Endodermal cell (in vitro differentiated cells): ENCODE measurements at places on chromosomes 2 and 18. TPM values are rescaled to one million over a fixed set of nuclear protein-coding genes. Genes with fewer than 3 reads are reported as not detected.

DSG4 gene
- total RNA-seq, result not detected in 3 replicates

GREB1 gene
- total RNA-seq, result 82.7 and 106 TPM in 2 replicates

COLEC12 gene
- 88.8 to 130 TPM (median 123 TPM) in 3 replicates for total RNA-seq

INPP5D gene
- total RNA-seq, result 1.8 and 3.0 TPM in 2 replicates

PLEKHA3 gene
- 22.3 and 22.8 TPM in 2 replicates for total RNA-seq

PELI1 gene
- 183 to 225 TPM (median 184 TPM) in 3 replicates for total RNA-seq

TTC27 gene
- 13.1 to 17.9 TPM (median 16.4 TPM) in 3 replicates for total RNA-seq

DNA sequence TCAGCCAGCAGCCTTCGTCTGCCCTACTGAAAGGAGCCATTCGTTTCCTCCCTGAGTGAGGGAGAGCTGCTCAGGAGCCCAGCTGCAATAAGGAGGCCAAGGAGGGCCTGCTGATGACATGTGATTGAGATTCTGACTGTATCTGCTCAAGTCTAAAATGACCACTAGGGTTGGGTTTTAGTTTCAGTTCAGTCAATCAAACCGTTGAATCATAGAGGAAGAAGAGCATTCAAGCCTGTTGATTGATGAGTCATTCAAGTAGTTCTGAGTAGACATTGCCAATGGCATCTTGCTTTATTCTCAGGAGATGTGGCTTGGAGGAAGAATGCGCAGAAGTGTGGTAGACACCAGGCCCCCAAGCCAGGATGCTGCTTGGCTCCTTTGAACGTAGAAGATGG is 19.9 kb upstream of the BCL2L11 start:
- no peak for DNase-seq
- no peaks in the 10 kb centered on the region for H3K36me3 ChIP-seq
- no peak overlapping the region for H3K27ac ChIP-seq
- no peak overlapping the region for H3K4me3 ChIP-seq
- no peaks in the 10 kb centered on the region for H3K4me1 ChIP-seq
- H3K27me3 ChIP-seq, result no peaks in the 10 kb centered on the region

DNA sequence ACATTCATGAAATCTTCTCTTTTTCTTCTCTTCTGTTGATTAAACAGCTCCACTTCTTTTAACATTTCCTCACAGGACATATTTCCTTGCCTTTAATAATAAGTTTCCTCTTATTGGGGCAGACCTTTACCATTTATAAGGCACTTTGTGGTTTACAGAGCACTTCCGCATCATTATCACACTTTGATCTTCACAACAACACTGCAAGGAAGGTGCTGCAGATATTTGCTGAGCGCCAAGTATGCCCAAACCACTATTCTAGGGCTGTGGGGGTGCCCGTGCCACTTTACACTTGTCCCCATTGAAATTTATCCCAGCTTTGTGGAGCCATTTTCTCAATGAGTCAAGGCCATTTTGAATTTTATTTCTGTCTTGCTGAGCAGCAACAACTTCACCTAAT is 246.6 kb downstream of the SS18 start:
- H3K4me3 ChIP-seq, result no peak overlapping the region
- H3K36me3 ChIP-seq, result no peaks in the 10 kb centered on the region
- no peaks in the 10 kb centered on the region for H3K27me3 ChIP-seq
- no peaks in the 10 kb centered on the region for H3K4me1 ChIP-seq

DNA sequence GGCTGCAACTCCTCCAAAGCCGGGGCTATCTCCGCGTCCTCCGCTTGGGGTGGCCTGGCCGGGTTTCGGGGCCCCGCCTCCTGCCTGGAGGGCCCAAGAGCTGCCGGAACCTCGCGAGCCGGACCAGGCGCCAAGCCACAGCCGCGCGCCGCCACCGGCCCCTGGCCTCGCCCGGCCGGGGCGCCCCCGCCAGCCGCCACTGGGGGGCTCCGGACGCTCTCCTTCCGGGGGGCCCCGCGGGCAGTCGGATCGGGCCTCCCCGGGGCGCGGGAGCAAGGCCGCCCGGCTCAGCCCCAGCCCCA is 17.4 kb upstream of the HAAO start:
- peak; percentile 91 for DNase-seq
- no peaks in the 10 kb centered on the region for H3K36me3 ChIP-seq
- peak overlapping the region; percentile 90 for H3K27ac ChIP-seq
- H3K27me3 ChIP-seq, result peaks cover 6% of the 10 kb centered on the region

DNA sequence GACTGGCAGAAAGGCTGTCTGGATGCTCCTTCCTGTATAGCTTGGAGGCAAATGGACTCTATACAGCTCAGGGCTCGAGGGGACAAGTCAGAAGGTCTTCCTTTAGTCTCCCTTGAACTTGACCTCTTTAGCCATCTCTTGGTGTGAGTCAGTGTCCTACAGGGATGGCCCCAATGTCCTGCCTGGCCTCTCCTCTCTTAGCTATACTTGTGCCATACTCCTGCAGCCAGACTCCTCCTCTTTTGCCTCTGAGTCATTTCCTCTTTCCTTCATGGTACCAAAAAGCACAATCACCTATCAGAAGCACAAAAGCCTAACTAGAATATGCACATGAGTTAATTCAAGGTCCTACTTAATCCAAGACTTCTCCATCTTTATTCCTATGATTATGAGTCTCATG is 112.7 kb downstream of the XRCC5 start:
- H3K4me1 ChIP-seq, result peaks cover 5% of the 10 kb centered on the region
- DNase-seq, result no peak
- H3K27ac ChIP-seq, result no peak overlapping the region
- no peaks in the 10 kb centered on the region for H3K27me3 ChIP-seq

DNA sequence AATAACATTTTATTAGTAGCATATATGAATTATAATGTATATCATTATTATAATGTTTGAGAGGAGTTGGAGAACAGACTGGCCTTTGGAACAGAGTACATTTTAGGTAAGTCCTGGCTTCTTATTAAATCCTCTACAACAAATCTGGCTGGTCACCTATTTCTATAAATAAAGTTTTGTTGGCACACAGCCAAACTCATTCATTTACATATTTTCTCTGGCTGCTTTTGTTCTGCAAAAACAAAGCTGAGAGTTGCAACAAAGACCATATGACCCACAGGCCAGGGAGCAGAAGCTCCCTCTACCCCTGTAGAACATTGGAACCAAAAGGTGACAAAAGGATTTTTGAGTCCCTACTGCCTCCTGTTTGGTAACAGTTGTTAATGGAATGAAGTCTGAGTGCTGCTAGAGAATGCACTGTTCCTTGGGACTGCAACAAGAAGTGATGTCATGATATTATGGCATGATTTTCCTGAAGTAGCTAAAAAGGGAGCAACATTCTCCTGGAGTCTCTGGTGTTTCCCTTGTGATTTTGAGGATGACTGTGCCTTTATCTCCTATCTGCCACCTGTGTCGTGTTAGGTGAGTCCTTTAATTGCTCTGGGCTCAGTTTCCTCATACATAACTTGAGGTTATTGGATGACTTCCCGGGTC is 22.0 kb upstream of the SP9 start:
- DNase-seq, result no peak
- H3K4me3 ChIP-seq, result no peak overlapping the region
- H3K27ac ChIP-seq, result no peak overlapping the region
- no peaks in the 10 kb centered on the region for H3K27me3 ChIP-seq
- H3K4me1 ChIP-seq, result no peaks in the 10 kb centered on the region
- H3K36me3 ChIP-seq, result no peaks in the 10 kb centered on the region

- peak overlapping the region; percentile 42 for H3K27ac ChIP-seq
- peaks cover 17% of the 10 kb centered on the region for H3K4me1 ChIP-seq
- peaks cover 14% of the 10 kb centered on the region for H3K36me3 ChIP-seq
- no peaks in the 10 kb centered on the region for H3K27me3 ChIP-seq
- H3K4me3 ChIP-seq, result peak overlapping the region; percentile 92
These were observed 586 bp downstream of the STK16 start for GRCh38 chr2:219245899-219246230.

- H3K27ac ChIP-seq, result no peak overlapping the region
- DNase-seq, result no peak
- H3K27me3 ChIP-seq, result no peaks in the 10 kb centered on the region
- peaks cover 20% of the 10 kb centered on the region for H3K4me1 ChIP-seq
These were observed 78.3 kb downstream of the MBP start for GRCh38 chr18:77054288-77054605.

- H3K4me1 ChIP-seq, result peaks cover 4% of the 10 kb centered on the region
- H3K27me3 ChIP-seq, result no peaks in the 10 kb centered on the region
- no peak overlapping the region for H3K4me3 ChIP-seq
- no peak for DNase-seq
These were observed 30.2 kb downstream of the TRAPPC12 start for GRCh38 chr2:3409627-3410170.

DNA sequence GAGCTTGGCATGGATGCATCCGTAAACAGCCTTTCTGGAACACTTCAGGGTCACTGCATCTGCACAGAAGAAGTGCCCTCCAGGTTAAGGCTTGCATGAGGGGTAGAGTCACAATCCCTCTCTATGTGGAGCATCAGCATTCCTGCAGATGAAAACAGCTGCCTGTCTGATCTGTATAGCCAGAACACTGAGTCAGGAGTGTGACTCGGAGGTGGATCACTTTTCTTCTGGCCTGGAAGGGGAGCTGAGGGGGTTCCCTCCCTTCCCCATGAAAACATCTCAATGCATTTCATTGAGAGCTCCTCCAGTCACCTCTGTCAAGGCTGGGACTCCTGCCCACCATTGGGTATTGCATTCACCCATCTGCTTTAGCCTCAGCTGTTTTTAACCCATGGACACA is 72.5 kb upstream of the SERPINE2 start:
- H3K27me3 ChIP-seq, result no peaks in the 10 kb centered on the region
- no peaks in the 10 kb centered on the region for H3K36me3 ChIP-seq
- H3K4me1 ChIP-seq, result no peaks in the 10 kb centered on the region
- H3K27ac ChIP-seq, result no peak overlapping the region
- no peak overlapping the region for H3K4me3 ChIP-seq
- DNase-seq, result no peak

GRCh38 chr2:227095346-227095745 is 68.7 kb downstream of the COL4A4 start:
- peaks cover 9% of the 10 kb centered on the region for H3K4me1 ChIP-seq
- H3K4me3 ChIP-seq, result no peak overlapping the region

- peak within 1 kb of the TSS; percentile 45 for H3K27ac ChIP-seq
- peak within 1 kb of the TSS; percentile 91 for H3K4me3 ChIP-seq
- no peaks in the 10 kb centered on the region for H3K4me1 ChIP-seq
- no peaks in the 10 kb centered on the region for H3K36me3 ChIP-seq
These were observed at the start of gene ADAM23 for GRCh38 chr2:206442833-206443734. Gene ADAM23, plus strand, starts transcription at chr2:206443532. Its CDS starts 335 bp downstream, at chr2:206443867.

GRCh38 chr2:239369631-239370161 is 31.1 kb downstream of the HDAC4 start:
- H3K4me3 ChIP-seq, result no peak overlapping the region
- H3K4me1 ChIP-seq, result no peaks in the 10 kb centered on the region
- no peak overlapping the region for H3K27ac ChIP-seq
- no peak for DNase-seq
- H3K36me3 ChIP-seq, result peaks cover 5% of the 10 kb centered on the region

GRCh38 chr18:72727038-72727655 is 140.6 kb downstream of the NETO1 start:
- no peaks in the 10 kb centered on the region for H3K27me3 ChIP-seq
- H3K36me3 ChIP-seq, result no peaks in the 10 kb centered on the region
- H3K4me3 ChIP-seq, result no peak overlapping the region
- H3K27ac ChIP-seq, result no peak overlapping the region
